ENCODE measurements at places on chromosomes 1 and 21.

GRCh38 chr1:62117018-62117750, 77.5 kb upstream of the L1TD1 start:
- no peak for DNase-seq

GRCh38 chr21:32750405-32750804, 21.1 kb downstream of the PAXBP1 start:
- DNase-seq = no peak

DNA sequence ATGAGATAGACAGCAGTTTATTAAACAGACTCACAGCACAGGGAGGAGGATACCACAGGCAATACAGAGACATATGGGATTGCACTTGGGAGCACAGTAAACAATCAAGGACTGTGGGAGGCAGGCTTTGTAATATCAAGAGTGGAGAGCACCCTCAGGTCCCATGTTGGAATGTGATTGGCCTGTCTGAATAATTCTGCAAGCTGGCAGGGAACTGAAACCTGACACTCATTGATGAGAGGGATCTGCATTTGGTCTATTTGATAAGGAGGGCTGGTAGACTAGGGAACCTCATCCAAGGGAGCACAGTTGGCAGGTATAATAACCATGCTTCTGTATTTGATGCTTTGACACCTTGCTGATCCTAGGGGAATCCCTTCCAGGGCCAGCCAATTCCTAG, 69.9 kb upstream of the PRMT6 start:
- DNase-seq = no peak

DNA sequence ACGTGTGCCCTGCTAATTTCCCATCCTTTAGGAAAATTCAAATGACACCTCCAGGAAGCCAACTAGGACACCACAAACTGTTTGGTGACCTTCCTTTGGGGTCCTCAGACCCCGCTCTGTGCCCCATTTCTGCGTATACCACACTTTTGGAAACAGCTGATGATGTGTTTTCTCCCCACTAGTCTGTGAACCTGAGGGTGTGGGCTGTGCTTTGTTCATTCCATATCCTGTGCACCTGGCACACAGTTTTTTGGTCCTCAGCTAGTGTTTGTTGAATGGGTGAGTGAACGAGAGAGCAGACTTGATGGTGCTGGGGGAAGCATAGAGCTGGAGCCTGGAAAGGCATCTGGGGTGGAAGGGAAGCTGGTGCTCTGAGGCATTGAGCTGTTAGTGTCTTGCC, 48.6 kb downstream of the RPS6KA1 start:
- DNase-seq = no peak

DNA sequence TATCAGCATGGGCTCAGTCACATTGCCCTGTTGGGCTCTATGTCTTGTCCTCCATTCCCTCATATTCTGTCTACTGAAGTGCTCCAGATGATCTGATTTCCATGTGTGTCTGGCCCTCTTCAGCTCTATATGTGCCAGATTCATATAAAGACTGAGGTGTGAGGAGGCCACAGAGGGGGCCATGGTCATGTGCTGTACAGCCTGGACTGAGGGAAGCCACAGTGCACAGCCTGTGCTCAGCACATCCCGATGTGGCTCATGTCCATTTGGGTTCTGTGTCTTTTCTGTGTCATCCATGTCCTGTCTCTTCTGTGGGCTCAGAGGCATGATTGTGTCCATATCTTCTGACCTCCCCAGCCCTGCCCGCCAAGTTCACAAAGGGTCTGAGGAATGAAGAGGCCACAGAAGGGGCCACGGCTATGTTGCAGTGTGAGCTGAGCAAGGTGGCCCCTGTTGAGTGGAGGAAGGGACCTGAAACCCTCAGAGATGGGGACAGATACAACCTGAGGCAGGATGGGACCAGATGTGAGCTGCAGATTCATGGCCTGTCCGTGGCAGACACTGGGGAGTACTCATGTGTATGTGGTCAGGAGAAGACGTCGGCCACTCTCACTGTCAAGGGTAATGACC, 97.0 kb downstream of the OBSCN start:
- no peak for DNase-seq

GRCh38 chr1:104064399-104064798, 314.7 kb downstream of the AMY1C start:
- no peak for DNase-seq

- DNase-seq = peak; percentile 58
Measured at GRCh38 chr1:206911064-206911663, 10.6 kb downstream of the FCMR start.

DNA sequence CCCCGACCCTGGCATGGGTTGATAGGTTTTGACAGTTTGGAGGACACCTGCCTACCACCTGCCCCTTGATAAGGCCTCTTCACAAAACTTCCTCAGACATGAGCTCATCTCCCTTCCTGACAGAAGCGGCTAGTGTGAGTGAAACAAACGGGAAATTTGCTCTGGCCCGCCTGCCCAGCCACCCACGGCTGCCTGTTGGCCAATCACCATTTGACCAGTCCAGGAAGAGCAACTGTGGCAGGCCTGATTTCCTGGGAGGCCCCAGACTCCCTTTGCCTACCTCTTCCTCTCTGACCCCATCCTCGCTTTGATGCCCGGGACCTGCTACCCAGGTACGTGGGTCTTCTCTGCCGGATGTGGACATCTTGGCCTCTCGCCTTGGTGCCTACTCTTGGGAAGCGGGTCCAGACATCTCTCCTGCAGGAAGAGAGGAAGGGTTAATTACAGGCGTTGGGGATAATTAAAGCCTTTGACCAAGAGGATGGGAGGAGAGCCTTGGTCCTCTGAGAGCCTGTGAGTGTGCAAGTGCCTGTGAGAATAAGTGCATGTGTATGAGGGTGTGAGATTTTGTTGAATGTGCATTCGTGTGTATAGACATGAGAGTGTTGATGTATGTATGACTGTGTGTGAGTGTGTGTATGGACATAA, 1.1 kb upstream of the EPHA2 start:
- DNase-seq = no peak

GRCh38 chr21:19402870-19403269, 999.3 kb upstream of the TMPRSS15 start:
- DNase-seq = no peak

DNA sequence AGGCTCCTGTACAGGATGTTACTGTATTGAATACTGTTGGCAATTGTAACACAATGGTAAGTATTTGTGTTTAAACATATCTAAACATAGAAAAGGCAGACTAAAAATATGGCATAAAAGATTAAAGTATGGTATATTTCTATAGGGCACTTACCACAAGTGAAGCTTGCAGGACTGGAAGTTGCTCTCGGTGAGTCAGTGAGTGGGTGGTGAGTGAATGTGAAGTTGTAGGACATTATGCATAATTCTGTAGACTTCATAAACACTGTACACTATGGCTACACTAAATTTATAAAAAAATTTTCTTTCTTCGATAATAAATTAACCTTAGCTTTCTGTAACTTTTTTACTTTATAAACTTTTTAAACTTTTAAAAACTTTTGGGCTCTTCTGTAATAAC, 13.7 kb upstream of the TRIM62 start:
- no peak for DNase-seq

DNA sequence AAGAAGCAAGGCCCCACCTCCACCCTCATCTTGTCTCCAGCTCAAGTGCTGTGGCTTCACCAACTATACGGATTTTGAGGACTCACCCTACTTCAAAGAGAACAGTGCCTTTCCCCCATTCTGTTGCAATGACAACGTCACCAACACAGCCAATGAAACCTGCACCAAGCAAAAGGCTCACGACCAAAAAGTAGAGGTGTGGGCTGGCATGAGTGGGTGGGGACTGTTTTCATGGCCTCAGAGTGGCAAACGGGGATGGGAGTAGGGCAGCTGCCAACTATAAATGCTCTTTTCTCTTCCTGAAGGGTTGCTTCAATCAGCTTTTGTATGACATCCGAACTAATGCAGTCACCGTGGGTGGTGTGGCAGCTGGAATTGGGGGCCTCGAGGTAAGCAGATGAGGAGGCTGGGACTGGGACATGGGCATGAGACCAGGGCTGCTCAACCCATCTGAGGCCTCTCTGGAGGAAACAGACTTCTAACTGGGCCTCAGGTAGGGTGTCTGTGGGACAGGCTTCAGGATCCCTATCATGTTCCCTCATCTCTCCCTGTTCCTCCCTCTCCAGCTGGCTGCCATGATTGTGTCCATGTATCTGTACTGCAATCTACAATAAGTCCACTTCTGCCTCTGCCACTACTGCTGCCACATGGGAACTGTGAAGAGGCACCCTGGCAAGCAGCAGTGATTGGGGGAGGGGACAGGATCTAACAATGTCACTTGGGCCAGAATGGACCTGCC, 8.8 kb upstream of the P3R3URF start:
- no peak for DNase-seq

DNA sequence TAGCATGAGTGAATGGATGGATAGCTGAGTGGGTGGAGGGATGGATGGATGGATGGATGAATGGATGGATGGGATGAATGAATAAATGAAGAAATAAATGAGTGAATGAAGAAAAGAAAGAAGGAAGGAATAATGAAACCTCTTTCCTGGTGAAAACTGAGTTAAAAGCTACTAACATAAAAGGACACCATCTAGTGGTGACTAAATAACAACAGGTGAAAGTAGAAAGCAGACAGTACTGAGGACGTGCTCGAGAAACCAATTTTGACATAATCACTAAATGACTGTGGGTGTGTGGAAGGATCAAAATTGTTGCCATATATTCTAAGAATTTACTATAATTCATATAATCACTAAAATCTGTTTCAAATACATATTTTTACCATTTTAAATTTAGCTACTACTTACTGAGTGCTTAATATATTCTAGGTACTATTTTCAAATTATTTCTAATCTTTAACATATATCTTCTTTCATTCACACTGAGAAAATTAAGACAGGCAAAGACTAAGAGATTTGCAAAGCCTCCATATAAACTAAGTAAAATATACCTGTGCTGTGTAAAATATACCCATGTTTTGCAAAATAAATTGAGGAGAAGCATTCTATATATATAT, 522.9 kb downstream of the LRRIQ3 start:
- DNase-seq = no peak

DNA sequence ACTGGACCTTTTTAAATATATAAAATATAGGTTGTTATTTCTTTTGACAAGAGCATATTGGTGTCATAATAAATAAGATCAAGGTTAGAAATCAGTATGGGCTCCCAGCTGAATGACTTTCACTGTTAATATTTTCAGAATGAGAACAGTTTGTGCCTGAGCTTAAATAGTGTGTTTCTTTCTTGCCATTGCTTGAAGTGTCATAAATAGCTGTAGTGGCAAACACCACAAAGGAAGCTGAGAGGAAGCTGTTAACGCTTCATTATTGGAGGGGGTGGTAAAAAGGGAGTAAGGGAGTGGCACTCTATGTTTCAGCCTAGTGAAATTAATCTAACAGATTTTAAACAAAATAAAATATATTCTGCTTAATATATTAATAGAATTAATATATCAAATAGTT, 1089.8 kb upstream of the NCAM2 start:
- DNase-seq = no peak

GRCh38 chr1:2413495-2414296, 1.3 kb upstream of the PEX10 start:
- DNase-seq = no peak

DNA sequence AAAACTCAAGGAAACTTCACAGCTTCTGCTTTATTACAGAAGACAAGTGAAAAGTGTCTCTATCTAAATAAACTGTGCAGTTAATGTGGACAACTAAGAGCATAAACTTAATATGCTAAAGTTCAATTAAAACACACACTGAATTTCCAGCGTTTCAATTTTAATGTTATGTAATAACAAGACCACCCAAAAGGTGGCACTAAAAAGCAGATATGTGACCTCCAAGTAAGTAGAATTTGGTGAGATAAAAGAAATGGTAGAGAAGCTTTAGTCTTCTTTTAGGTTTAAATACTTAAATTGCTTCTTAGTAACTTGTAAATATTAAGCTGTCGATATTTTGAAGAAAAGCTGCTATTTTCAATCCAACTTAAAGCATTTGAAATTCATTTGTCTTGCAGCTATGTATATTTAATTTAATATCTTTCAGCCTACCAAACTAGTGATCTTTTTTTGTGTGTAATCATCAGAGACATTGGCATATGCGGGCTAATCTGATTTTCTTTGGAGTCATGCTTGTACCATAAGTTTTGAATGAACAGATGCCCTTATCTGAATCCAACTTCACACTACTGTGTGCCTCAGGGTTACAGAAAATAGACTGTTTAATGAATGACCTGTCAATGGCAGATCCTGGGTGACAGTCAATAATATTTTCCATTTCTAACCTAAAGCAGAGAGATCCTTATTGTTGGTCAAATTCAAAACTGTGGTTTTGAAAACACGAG, 36.5 kb upstream of the ADAMTS1 start:
- DNase-seq = no peak

DNA sequence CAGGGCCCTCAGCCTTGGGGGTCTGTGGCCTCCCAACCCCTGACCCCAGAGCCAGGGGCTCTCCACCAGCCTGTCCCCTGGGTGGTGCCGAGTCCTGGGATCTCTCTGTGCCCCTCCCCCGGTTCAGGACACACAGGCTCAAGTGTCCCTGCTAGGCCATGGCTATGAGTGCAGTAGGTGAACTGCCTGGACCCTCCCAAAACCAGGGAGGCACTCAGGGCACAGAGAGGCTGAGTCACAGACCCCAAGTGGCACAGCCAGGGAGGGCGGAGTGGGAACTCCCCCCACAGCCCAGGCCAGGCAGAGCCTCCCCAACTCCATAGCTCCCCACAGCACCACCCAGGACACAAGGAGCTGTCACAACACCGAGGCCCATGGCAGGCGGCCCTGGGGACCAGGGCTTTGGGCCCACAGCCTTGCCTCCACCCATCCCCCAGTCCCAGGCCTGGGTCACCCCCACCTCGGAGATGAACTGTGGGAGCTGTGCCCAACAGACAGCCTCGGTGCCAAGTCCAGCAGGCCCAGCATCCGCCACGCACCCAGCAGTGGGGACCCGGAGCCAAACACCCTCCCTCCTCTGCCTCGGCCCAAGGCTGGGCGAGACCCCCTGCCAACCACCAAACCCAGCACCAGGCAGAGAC, 3.2 kb downstream of the DVL1 start:
- DNase-seq = no peak

GRCh38 chr1:22689505-22689904, 21.1 kb upstream of the EPHB2 start:
- DNase-seq = no peak

GRCh38 chr1:26197301-26197700, 6.9 kb downstream of the CATSPER4 start:
- DNase-seq = no peak

- no peak for DNase-seq
Measured at GRCh38 chr21:15112858-15113257, 48.1 kb upstream of the NRIP1 start.
